ENCODE measurements at places on chromosomes 7 and 10.

DNA sequence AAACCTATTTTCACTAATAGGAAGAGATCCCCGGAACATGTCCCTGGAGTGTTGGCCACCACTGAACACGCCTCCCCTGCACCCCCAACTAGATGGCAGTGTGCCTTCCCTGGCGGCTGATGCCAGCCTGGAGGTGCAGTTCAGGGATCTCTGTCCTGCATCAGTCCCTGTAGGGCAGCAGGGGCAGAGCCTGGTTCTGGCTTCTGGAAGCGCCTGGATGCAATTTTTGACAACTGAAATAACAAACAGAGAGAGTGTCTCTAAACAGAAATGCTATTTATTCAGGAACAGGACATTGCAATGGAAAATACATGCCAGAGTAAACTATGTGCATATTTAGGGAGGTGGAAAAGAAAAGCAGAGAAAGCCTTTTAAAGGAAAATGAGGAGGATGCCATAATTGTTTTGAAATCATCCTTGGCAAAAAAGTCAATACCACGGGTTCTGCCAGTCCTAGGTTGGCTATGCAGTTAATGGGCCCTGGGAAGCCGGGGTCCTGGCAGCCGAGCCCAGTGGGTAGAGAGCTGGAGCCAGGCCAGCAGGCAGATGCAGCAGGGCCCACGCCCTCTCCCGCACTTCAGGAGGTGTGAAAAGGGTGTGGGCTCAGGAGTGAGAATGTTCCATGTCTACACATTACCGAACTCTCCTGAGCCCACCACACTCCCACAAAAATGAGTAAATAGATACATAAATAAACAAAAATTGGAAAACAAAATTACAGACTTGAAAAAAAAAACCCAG lies 18.5 kb downstream of the ANTXRL start:
- no peak for DNase-seq

DNA sequence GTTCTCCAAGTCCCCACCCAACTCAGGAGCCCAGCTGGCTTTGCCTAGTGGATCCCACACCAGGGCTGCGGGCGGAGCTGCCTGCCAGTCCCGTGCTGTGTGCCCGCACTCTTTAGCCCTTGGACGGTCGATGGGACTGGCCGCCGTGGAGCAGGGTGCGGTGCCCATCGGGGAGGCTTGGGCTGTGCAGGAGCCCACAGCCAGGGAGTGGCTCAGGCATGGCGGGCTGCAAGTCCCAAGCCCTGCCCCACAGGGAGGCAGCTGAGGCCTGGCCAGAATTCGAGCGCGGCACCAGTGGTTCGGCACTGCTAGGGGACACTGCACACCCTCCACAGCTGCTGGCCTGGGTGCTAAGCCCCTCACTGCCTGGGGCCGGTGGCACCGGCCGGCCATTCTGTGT lies 159.7 kb downstream of the ANKRD30A start:
- no peak for DNase-seq

GRCh38 chr7:43669286-43670081 lies 59.8 kb downstream of the COA1 start:
- no peak for DNase-seq

- DNase-seq, result peak; percentile 73
Measured at GRCh38 chr7:120996333-120996987, 7.9 kb downstream of the CPED1 start.

DNA sequence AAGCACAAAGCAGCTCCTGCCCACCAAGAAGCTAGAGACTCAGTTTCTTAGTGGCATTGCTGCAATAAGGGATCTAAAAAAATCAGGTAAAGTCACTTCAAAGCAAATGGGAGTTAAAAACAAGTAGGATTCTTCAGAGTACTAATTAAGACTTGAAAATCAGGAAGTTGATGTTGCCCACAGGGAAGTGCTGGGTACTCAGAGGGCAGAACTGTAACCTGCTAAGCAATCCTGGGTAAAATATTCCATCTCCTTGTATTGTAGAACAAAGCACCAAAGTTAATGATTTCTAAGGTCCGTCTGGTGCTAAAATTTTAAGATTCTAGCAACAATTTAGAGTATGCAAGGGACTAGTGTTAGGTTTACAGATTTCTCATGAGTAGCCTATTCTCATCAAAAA lies 8.3 kb downstream of the PEX1 start:
- DNase-seq, result no peak

DNA sequence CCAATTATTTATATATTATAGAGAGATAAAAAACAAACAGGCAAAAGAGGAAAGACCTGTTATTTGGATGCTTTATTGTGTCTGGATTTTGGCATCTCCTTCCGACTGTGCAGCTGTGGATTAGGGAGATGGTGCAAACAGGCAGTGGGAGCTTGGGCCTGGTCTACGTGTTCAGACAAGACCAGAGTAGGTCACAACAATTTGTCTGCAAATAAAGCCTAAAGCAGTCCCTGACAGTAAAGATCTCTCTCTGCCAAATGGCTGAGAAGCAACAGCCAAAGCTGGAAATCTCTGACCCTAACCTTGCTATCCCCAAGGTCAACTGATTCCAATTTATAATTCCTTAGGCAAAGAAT lies 82.0 kb downstream of the ABLIM1 start:
- DNase-seq, result no peak

- DNase-seq, result no peak
Measured at GRCh38 chr7:6257675-6258074, 14.7 kb downstream of the CYTH3 start.

GRCh38 chr10:92849234-92849525 lies 860 bp downstream of the EXOC6 start:
- no peak for DNase-seq

- no peak for DNase-seq
Measured at GRCh38 chr7:77266291-77266794, 66.7 kb upstream of the FGL2 start.

GRCh38 chr10:86673216-86673826 lies 5.0 kb downstream of the LDB3 start:
- no peak for DNase-seq

DNA sequence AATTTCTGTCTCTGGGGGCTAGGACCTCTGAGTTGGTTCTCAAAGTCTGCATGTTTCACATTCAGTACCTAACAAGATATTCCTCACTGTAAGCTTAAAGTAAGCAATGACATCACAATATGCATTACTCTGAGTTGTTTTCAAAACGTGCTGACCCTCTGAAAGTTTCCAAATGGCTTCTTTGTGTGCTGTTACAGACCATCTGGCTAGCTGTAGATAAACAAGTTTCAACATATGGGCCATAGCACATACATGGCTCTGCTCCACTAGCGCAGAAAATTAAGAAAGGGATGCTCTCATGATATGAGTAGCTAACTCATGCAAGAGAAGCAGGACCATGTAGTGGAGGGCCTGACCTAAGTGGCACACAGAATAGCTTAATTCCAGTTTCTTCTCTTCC lies 119.0 kb downstream of the HTR7 start:
- no peak for DNase-seq

DNA sequence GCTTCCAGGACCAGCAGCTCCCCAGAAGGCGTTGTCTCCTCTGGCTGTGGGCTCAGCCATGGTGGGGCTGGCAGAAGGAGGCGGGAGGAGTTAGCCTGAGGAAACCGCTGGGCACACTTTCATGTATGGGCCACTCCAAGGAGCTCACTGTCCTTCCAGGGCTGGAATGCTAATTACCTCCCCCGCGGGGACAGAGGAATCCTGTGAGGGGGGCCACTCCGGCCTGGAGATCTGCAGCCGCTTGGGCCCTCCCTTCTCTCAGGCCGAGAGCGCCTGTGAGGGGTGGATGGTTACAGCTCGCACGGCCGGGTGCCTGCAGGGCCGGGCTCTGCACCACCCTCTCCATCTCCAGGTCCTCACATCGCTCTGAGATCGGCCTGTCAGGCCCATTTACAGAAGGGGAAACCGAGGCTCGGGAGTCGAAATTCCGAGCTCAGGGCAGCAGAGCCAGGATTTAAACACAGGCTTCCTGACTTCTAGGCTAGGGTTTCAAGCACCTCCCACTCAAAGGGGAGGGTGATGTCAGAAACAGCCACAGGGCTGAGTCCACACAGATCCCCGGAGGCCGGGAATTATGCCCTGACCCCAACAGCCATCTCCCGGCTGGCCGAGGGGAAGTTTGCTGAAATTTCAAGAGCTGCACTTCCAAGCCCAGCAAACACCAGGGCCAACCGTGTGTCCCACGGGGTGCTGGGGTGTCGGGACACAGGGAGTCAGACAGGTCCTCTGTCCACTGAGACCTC lies 59.1 kb downstream of the PDGFA start:
- no peak for DNase-seq

DNA sequence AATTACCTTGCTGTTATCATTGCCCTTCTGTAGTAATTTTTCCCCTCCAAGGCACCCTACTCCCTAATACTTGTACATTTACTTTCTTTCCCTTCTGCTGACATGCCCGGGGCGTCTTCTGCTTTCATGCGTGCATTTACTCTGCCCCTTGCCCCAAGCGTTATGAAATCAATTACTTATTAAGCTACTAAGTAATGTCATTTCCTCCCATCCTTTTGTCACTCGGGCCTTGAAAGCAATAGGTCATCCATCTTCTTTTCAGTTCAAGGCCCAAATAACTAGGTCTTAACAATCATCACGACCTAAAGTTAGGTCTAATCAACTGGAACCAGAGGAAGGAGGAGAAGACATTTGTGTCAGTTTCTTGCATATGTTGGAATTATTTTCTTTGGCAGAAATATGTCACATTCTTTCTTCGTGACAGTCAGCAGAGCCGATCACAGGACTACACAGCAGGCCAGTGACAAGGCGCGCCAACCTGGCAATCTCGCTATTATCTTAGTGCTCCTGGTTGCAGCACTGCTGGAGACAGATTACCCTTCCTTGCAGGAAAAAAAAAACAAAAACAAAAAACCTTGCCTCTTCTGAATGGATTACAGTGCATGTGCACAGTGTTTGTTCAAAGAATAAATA lies 179.2 kb downstream of the RELN start:
- DNase-seq, result no peak

DNA sequence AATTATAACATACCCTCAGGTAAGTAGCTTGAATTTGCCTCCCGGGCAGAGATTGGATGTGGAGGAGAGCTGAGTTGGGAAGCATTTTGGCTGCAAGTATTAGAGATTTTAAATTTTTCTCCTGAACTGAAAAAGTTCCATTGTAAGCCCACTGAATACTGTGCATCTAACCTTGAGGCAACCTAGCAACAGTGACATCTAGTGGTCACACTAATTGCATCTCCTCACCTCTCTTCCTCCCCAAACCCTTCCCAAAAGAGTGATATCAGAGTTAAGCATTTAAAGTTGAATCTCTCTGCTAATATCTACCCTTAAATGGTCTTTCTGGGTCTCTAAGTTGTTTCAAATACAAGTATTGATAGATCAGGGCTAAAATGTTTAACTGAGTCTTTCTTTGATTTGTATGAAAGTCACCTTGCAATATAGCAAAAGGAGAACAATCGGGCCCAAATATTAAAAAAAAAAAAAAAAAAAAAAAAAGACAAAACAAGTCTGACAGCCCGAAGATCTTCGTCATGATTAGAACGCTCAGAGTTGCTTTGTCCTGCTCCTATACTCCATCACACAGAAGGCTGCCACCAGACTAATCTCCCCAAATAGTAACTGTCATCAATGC lies 40.4 kb upstream of the DLX5 start:
- DNase-seq, result peak; percentile 24

DNA sequence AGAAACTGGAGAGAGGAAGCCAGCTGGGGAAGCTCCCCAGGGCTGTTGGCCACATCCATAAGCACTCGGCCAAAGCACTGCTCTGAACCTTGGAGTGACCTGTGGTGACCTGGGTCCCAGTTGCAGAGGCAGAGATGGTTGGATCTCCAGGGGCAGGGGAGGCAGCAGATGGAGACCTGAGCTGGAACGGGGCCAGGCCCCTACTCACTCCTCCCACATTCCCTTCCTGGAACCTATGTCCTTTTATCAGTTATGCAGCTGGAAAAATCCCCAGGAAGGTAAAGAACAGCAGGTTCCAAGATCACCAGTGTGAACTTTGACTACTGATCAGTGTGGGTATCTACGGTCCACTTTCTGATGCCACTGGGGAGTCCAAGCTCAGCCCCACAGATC lies 9.6 kb upstream of the PNLIPRP2 start:
- DNase-seq, result no peak

DNA sequence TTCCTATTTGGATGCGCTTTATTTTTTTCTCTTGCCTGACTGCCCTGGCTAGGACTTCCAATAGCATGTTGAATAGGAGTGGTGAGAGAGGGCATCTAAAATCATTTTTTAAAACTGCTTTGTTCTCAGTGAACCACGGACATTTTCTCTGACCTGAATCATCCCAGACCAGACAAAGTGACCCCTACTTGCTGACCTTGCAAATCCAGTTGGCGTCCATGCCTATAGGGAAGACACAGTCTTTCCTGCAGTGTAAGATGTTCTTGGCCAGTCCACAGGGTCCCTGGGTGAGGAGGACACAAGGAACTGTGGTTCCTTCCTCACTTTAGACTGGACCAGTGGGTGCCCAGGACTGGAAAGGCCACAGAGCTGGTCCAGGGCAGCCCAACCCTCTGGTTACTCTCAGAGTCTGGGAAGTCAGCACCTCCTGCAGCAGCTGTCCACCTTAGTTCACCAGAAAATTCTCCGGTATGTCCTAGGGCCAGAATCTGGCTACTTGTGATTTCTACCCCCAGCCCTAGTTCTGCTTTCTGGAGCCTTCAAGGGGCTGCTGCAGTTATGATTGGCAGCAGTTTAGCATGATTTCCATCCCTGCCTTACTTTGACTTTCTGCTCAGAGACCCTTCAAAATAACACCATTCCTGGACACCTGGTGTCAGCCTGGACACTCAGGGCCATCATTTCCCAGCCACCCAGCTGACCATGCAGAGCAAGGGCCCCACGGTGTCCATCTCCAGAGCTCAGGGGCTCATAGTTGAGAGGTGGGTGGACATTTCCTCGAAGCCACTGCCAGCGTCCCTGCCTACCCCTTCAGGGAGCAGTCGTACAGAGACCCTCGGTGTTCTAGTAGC lies 19.3 kb downstream of the VIPR2 start:
- no peak for DNase-seq

GRCh38 chr7:28964056-28964455 lies 5.9 kb upstream of the TRIL start:
- DNase-seq, result no peak

DNA sequence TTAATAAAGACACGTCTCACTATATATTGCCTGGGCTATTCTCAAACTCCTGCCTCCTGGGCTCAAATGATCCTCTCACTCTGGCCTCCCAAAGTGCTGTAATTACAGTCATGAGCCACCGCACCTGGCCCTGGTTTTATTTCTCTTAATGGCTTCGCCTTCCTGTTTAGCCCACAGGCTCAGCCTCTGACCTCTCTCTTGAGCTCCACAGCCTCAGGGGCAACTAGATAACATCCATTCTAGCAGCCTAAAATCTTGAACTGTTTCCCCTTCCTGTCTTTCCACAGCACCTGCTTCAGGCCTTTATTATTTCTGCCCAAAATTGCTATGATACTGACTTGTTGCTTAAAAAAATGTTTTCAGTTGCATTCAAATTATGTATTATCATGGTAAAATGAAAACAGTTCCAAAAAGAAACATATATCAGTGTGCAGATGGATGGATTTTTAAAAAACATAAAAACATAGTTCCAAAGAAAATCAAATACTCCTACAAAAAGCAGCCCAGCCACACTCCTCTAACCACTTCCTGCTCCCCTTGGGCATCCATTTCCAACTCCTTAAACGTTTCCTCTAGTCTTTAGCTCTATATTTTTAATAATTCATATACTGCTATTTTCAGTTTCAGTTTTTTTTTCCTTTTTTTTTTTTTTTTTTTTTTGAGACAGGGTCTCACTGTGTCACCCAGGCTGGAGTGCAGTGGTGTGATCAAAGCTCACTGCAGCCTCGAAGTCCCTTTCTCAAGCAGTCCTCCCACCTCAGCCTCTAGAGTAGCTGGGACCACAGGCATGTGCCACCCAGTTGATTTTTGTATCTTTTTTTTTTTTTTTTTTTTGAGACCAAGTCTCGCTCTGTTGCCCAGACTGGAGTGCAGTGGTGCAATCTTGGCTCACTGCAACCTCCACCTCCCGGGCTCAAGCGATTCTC lies 5.1 kb upstream of the BAZ1B start:
- no peak for DNase-seq
